ENCODE measurements at places on chromosomes 2 and 18.

DNA sequence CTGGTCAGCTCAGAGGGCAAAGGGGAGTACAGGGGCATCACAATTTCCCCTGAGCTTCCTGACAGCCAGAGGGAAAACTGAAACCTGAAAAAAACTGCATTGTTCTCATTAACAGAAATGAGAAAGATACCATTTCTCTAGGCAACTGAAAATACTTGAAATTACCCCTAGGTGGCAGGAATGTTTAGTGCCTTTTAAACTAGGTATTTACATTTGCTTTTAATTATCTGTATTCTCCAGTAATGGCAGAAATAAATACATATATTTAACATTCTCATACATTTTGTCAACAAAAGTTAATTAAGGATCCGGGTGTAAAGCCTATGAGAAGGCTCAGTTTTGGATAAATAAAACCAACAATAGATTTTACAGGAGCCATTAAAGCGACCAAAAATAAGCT is 34.5 kb downstream of the RPL31 start:
- ATAC-seq: no peak

DNA sequence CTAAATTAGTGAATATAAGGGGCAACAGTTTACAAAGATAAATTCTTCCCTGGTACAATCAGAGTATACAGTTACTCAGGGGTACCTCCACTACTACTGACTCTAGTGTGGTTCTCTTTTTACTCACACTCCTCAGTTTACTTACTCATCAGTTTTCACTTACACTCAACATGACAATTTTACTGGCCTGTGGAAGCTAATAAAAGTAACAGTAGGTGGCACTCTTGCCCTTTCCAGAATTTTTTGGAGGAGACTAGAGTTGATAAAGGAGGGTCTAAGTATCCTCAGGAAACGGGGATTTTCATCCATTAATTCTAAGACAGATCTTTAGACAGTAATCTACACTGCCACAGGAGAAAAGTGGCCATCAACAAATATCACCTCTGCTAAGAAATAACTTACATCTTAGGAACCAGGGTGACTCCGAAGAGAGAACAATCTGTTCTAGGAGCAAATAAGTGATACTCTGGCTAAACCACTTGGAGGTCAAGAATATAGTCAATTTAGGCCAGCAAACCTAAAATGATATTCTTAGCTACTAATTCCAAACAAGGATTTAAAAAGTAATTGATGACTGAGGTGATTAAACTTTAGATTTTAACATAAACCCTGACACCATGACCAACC is 61.3 kb downstream of the ATL2 start:
- ATAC-seq: peak; percentile 100

DNA sequence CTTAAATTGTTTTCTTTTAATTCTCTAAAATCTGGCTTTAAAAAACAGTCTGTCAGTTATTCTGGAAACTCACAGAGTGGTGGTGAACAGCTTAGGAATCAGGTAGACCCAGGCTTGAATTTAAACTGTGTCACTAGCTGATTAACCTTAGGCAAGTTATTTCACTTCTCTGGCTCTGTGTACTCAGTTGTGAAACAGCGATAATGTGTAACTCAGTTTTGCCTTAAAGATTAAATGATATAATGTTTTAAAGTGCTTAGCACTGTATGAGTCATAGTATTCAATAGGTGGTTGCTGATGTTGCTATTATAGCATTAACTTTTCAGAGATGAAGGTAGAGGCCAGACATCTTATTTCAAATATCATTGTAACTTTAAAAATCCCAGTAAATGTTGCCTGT is 40.7 kb downstream of the PKP4 start:
- peak; percentile 67 for ATAC-seq

- ATAC-seq: no peak
Measured at GRCh38 chr18:58241877-58242276, 197.9 kb downstream of the NEDD4L start.

- ATAC-seq: peak; percentile 98
Measured at GRCh38 chr18:54284981-54285785, 15.9 kb downstream of the POLI start.

- ATAC-seq: no peak
Measured at GRCh38 chr2:229930656-229931055, 8.4 kb downstream of the FBXO36 start.

DNA sequence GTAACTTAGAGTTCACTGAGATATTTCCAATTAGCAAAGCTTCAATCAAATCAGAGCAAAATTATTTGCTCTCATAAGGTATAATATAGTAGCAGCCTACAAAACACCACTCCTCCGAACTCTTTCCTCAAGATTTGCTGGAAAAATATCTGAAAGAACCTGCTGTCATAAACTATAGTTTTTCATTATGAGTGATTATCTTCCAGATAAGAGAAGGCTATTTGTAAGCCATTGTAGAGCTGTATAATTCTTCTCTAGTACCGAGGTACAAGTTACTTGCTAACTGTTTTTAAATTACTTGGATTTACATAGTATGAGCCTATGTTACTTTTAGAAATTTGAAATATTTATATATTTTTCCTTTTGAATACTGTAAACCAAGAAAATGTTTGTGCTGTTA is 2.1 kb downstream of the NDC80 start:
- no peak for ATAC-seq

DNA sequence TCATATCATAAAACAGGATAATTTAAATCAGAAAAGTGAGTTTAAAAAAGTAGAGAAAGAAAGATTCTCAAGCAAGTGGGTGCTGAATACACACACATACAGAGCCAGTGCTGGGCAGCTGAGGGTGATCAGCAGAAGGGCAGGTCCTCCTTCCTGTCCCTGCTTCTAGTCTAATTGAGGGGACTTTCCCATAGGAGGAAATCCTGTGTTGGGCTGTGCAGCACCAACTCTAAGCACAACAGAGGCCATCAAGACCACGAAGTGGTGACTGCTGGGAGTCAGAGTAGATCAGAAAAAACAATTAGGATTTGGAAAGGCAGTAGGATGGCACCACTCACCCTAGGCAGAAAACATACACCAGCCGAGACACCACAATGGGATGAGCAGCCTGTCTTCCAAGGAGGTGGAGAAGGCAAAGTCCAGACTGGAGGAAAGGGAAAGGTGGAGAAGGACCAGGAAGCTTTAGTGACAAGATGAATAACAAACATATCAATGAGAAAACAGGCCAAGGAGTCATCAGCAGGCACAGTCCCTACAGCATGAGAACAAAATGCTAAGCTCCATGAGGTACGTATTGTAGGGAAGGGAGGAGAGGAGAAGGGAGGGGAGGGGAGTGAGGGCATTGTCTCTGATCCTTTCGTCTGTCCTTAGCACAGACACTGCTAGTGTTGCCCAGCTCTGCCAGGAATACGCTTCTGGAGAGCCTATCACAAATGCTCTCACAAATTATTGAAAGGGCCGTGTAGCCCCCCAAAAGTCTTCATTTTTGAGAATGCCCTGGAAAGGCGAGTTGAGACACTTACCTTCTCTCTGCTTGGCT is 16.7 kb upstream of the MSGN1 start:
- ATAC-seq: no peak

DNA sequence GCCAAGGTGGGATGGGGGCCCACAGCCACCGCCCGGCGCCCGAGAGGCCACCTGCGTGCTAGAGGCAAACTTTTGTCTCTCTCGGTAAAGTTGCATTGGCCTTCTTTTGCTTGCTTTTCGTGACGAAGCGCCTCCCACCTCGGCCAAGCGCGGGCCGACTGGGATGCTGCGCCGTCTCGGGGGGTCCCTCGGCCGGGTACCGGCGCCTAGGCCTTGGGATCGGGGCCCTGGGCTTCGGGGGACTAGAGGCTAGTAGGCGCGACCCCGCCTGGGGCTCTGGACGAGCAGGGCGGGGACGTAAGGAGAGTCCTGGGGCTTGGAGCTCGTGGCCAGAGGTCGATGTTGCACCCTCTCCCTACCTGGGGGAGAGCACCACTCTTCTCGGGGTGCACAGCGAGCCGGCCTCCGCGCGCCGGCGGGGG is 545 bp downstream of the GLI2 start:
- ATAC-seq: no peak

DNA sequence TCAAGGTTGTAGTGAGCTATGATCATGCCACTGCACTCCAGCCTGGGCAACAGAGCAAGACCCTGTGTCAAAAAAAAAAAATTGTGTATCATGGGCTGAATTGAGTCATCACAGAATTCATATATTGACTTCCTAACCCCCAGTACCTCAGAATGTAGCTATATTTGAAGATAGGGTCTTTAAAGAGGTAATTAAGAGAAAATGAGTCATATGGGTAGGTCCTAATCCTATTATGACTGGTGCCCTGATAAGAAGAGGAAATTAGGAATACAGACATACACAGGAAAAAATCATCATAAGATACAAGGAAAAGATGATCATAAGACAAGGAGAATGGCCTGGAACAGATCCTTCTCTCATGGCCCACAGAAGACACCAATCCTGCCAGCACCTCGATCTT is 466.4 kb upstream of the ACVR2A start:
- ATAC-seq: no peak

DNA sequence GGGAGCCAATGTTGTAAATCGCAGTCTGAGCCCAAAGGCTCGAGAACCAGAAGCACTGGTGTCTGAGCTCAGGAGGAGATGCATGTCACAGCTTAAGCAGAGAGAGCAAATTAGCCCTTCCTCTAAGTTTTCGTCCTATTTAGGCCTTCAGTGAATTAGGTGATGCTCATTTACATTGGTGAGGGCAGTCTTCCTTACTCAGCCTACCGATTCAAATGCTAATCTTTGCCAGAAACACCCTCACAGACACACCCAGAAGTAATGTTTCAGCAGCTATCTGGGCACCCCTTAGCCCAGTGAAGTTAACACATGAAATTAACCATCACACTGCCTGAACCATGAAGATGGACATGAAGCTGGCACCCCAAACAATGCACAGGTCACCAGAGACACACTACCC is 385.1 kb downstream of the STK39 start:
- ATAC-seq: no peak

GRCh38 chr2:23221901-23222300 is 163.1 kb upstream of the KLHL29 start:
- no peak for ATAC-seq

GRCh38 chr2:161141033-161141432 is 19.2 kb upstream of the TANK start:
- ATAC-seq: peak; percentile 42

GRCh38 chr2:23241611-23242245 is 143.3 kb upstream of the KLHL29 start:
- no peak for ATAC-seq

GRCh38 chr2:20934236-20934635 is 109.6 kb downstream of the APOB start:
- no peak for ATAC-seq

- no peak for ATAC-seq
Measured at GRCh38 chr2:39443009-39443408, 5.9 kb upstream of the MAP4K3 start.

- ATAC-seq: no peak
Measured at GRCh38 chr18:78856569-78857313, 122.9 kb upstream of the SALL3 start.

- no peak for ATAC-seq
Measured at GRCh38 chr2:55547001-55547400, 27.5 kb downstream of the CFAP36 start.

DNA sequence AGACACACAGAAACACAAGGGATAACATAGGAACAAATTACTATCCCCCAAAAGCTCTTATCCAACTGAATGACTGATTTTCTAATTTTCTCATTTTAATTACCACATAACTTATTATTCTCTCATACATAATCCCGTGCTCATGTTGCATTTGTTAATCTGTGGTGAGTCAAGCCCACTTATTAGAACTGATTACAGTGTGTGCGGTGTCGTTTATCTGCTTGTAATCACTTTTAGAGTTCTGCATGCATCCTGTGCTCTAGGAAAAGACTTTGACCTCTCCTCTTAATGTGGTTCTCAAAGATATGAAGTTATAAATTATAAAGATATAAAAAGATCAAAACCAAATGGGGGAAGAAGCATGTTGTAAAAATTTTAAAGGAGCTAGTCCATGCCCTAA is 29.7 kb downstream of the CNDP1 start:
- no peak for ATAC-seq

DNA sequence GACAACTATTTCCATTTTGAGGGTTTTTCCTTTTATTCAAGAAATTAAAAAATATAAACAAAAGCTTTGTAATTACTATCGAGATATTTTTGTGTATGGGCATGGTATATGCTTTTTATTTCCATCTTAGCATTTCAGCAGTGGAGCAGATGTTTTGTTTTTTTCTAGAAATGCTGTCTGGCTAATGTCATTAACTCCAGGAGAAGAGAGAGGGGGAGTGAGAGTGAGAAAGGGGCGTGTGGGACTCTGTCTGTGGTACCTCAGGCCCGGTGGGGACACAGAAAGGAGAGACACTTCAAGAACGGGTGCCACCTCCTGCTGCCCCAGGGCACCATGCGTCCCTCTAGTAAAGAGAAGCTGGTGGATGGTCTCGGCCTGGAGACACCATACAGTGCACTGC is 34.7 kb downstream of the MYT1L start:
- ATAC-seq: no peak

- no peak for ATAC-seq
Measured at GRCh38 chr2:161019311-161019710, 140.9 kb upstream of the TANK start.

GRCh38 chr18:48539406-48540250 is 797 bp downstream of the CTIF start:
- ATAC-seq: peak; percentile 23

GRCh38 chr2:158120102-158120501 is 18.4 kb downstream of the UPP2 start:
- no peak for ATAC-seq

- ATAC-seq: no peak
Measured at GRCh38 chr2:82879803-82880202, 1579.3 kb downstream of the SUCLG1 start.

GRCh38 chr2:17599617-17600016 is 59.1 kb downstream of the VSNL1 start:
- no peak for ATAC-seq

DNA sequence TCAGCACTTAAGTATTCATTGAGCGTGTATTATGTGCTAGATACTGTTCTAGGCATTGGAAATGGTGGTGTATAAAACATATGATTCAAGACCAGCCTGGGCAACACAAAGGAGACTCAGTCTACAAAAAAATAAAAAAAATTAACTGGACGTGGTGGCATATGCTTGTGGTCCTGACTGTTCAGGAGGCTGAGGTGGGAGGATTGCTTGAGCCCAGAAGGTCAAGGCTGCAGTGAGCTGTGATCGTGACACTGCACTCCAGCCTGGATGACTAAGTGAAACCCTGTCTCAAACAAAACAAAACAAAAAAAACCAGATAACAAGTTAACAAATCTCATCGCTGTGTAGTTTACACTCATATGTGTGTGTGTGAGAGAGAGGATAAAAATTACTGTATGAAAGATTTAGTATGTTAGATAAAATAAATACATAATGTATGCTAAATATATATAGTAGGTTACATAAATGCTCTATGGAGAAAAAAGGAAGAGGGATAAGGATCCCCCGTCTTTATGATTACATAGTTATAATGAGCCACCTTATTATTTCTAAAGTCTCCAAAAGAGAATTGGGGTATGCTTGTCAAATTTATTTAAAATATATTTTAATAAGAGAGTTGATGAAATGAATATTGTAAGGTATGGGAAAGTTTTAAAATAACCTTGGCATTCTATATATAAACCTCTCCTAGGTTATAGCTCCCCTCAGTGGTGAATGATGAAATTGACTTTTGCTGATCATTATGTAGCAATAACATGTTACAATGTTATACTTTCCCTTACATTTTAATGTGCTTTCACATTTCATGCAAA is 69.2 kb downstream of the EHBP1 start:
- ATAC-seq: peak; percentile 43
